NCI-H1930 (cell line): ENCODE measurements at places on chromosomes 1 and 21.
A peak's percentile ranks its signal among the peaks of the same experiment; 100 is the strongest.

- DNase-seq = no peak
Observed at GRCh38 chr21:15744926-15745325, 15.1 kb downstream of the USP25 start.

- DNase-seq = no peak
Observed at GRCh38 chr1:214319938-214320337, 39.0 kb downstream of the SMYD2 start.

GRCh38 chr1:3895279-3895950 lies 4.7 kb downstream of the C1orf174 start:
- no peak for DNase-seq

DNA sequence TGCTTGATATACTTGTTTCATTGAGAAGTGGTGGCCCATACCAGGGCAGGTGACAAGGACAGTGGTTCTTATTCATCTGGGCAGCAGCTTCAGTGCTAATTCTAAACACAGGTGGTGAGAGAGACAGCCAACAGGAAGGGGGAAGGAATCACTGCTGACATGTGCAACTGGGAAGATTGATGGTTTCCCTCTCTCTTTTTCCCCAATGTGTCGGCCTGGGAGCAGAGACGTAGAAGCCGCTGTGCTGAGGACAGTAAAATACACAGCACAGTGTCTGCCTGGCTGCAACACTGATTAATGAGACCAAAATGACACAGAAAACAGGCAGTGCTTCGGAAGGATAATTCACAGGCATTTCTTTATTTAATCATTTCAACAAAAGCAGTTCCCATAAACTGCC lies 48.8 kb downstream of the WARS2 start:
- no peak for DNase-seq

DNA sequence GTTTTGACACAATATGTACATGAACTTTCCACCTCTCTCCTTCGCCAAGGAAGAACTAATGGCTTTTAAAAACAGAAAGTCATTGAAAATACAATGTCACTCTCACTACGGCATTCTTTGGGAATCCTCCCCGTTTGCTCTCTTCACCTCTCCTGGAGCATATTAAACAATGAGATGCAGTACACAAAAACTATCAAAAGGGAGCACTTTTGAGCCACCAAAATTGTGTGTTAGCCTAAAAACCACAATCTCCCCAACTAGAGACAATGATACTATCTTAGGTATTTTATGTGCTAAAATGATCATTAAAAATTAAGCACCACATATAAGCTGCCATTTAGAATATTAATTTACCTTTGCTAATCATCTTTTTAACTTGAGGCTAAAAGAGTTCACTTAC lies 425.5 kb downstream of the KCTD3 start:
- no peak for DNase-seq

- DNase-seq = no peak
Observed at GRCh38 chr1:229762891-229763290, 136.8 kb downstream of the URB2 start.

DNA sequence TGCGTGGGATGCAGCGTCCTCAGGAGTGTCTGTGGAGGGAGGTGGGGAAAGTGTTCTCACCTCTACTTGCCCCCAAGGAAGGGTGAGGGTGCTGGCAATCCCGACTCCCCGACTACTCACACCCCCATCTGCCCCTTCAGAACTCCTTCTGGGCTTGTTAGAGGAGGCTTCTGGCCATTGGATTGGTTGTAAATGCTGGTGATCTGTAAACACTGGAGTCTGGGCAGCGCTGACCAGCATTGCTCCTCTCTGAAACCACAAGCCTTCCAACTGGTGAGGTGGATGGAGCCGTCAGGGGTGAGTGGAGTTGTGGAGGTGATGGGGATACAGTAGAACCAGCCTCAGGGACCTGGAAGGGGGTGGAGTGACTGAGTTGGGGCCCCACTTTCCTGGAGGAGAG lies 59.3 kb downstream of the NKAIN1 start:
- no peak for DNase-seq

DNA sequence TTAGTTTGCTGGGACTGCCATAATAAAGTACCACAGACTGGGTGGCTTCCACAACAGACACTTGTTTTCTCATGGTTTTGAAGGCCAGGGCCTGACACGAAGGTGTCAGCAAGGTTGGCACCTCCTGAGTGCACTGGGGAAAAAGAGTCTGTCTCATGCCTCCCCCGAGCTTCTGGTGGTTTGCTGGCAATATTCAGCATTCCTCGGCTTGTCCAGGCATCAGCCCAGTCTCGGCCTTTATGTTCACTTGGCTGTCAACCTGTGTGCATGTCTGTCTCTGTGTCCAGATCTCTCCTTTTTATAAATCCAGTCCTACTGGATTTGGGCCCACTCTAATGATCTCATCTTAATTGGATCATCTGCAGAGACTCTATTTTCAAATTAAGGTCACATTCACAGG lies 72.6 kb downstream of the DOP1B start:
- DNase-seq = no peak

GRCh38 chr1:214445199-214445598 lies 106.2 kb downstream of the PTPN14 start:
- no peak for DNase-seq

GRCh38 chr1:168180148-168180524 lies 1.4 kb downstream of the TIPRL start:
- DNase-seq = no peak

- no peak for DNase-seq
Observed at GRCh38 chr1:116367256-116367945, 5.6 kb upstream of the ATP1A1 start.

DNA sequence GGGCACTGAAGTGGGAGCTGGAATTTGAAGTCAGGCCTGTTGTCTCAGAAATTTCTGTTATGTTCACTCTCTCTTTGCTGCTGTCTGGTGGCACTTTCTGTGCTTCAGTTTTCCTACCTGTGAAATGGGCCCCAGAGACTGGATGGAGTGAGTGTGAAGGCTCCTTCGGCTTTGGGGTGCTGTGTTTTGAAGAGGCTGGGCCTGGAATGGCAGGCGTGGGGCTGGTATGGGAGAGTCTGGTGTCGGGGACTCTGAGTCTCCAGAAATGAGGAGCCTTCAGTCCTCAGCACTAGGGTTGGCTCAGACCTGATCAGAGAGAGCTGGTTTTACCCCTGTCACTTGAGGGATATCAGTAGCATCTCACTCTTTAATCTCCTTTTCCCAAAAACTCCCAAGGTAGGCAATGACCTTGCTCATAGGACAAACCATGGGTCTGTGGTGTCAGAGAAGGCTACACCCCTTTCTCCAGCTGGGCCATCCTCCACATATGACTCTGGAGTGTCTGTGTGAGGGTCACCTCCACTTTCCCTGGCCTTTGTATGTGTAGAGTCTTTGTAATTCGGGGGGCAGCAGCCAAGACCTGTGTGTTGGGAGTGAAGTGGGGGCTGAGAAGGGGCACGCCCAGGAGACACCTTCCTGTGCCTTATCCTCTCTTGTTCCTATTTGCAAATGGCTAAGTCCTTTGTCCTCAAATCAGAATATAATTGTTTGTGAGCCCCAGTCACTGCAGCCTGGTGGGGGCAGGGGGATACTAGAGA lies 279.9 kb downstream of the PTPRU start:
- no peak for DNase-seq

DNA sequence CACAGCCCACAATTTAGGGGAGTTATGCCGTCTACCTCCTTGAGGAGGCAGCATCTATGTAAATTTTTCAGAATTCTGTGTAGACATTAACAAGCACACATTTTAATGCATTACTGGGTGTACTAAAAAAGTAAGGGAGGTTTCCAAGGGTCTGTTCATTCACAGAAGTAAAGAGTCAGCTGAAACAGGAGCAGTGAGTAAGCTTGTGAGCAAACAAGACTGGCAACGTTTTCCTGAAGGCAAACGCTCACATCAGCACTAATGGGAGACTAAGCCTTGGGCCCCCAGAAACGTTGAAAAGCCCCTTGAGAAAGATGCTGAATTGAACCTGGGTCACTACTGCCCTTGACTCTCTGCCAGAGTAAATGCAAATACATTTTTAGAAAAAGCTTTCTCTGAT lies 25.7 kb downstream of the RPRD2 start:
- no peak for DNase-seq

GRCh38 chr1:48488721-48489120 lies 16.7 kb upstream of the SPATA6 start:
- no peak for DNase-seq

DNA sequence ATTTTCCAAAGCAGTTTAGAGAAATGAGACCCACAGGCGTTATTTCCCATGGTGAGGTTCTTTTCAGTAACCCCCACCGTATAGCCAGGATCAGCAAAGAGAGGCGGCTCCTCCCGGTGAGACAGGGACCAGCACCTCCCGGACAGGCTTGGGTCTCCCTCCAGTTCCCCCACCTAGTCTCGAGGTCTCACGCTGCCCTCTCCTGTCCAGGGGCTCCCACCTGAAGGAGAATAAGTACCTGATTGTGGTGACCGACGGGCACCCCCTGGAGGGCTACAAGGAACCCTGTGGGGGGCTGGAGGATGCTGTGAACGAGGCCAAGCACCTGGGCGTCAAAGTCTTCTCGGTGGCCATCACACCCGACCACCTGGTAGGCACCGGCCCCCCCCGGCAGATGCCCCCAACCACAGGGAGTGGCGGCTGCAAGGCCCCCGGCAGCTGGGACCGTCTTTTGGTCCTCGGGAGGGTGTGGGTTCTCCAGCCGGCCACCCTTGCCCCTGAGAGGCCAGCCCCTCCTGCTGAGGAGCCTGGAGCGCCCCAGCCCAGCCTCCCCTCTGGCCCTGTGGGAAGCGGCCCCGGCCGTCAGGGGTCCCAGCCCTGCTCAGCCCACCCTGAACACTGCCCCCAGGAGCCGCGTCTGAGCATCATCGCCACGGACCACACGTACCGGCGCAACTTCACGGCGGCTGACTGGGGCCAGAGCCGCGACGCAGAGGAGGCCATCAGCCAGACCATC lies 4.9 kb downstream of the COL6A1 start:
- no peak for DNase-seq

DNA sequence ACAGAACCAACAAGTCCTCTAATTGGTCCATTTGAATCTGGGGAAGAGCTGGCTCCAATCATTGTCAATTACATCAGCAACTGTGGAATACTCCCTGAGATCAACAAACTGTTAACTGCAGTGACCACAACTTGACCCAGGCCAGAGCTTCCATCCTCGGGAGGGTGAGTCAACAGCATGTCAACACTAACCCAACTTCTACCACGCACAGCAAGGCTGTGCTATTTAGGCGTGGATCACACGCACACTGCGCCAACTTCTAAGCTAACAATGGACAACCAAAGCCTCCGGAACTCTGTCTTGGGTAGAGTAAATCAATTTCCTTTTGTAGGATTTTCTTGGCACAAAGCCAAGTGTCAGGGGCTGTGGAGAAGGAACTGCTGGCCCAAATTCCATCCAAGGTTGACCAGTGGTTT lies 30.4 kb downstream of the APP start:
- DNase-seq = no peak

DNA sequence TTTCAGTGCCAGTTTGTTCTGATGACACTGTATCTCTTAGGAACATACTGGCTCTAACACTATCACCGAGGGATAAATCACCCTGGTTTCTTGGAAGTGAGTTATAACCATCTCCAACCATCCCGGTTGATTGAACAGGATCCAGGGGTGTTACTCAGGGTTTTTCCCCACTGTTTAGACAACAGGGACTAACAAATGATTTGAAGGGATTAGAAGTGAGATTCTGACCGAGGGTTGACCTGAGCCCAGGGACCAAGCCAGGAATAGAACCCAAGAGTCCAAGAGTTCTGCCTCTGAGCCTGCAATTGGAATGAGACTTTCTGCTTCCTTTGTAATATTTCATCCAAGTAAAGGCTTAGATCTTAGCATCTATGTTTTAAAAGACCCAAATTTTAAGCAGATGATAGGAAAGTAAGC lies 154.0 kb downstream of the DHRS3 start:
- no peak for DNase-seq

- no peak for DNase-seq
Observed at GRCh38 chr1:20224546-20224945, 38.2 kb upstream of the PLA2G2C start.

- DNase-seq = no peak
Observed at GRCh38 chr1:206492589-206492988, 14.7 kb upstream of the RASSF5 start.

DNA sequence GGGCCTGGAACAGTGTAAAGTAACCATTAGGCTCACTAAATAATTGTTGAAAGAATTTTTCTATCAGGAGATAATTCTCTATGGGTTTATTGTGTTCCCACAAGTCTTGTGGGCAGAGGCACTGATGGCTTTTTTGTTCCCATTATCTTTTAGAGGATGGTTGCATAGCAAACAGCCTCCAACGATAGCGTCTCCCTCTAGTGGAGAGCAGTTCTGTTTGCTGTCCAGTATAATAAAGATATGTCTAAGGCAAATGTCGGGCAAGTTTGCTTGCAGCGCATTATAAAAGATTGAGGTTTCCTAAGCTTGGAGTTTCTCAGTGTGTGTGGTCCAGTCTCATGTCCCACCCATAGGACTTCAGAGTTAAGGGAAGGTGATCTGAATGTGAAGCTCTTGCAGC lies 1.3 kb upstream of the SLC6A17 start:
- no peak for DNase-seq

- DNase-seq = peak; percentile 82
Observed at GRCh38 chr1:145858901-145859490, at the start of gene PIAS3. PIAS3 (minus strand) TSS chr1:145859081; CDS start chr1:145858990, 91 bp downstream.

DNA sequence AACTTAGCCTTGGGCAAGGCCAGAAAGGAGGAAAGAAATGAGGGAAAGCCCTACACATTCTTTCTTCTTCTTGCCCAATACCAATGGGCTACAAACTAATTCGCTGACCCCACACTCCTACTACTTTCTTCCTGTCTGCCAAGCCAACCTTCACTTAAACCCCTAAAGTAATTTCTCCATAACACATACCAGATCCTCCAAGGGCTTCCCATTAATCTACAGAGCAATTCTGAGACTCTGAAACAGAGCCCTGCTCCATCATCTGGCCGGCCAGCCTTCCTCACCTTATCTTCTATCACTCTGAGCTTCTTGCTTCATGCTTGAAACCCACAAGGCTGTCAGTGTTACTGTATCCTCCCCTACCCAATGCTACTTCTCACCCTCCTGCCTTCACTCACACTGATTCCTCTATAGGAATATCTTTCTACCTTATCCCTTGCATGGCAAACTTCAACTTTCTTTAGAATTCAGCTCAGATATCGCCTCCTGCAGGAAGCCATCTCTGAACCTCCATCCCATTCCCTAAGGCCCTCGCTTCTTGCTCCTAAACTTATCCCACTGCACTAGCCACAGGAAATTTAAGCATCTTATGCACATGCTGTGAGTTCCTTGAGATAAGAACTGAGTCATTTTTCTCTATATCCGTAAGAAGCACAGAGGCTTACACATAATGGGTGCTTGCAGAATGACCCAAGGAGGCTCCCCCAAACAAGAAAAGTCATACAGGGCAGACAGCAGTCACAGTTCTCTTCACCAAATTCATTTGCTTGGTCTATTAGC lies 81.9 kb downstream of the JAK1 start:
- no peak for DNase-seq

- no peak for DNase-seq
Observed at GRCh38 chr1:40985161-40985560, 5.7 kb downstream of the CTPS1 start.

DNA sequence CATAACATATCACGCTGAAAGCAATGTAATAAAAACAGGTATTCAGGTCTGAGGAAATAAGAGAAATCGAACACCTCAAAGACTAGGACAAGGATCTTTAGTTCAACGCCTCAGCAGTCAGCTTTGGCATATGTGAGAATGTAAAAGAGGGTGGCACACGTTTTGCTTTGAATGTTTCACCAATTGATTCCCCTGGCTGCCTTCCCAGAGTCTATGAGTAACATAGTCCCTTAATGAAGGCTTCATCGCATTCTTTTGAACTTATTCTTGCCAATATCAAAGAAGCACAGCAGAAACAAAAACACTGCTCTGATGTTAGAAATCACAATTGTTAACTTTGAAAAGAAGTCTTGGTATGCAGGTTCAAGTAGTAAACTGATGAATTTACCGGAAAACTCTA lies 764.8 kb downstream of the ADGRL2 start:
- DNase-seq = no peak

- no peak for DNase-seq
Observed at GRCh38 chr1:210688512-210689234, 360.0 kb downstream of the HHAT start.
